Activated T-helper 2 cell treated with anti-CD3 and anti-CD28 coated beads, Interferon-gamma antibody, Interleukin-2, Interleukin-4, amounts not matched to agents 10 μg/mL and 5 μg/mL and 100 μg/mL, durations not matched to agents 14 hours and 24 hours and 36 hours (primary cell): ENCODE measurements at places on chromosomes 4 and X.

DNA sequence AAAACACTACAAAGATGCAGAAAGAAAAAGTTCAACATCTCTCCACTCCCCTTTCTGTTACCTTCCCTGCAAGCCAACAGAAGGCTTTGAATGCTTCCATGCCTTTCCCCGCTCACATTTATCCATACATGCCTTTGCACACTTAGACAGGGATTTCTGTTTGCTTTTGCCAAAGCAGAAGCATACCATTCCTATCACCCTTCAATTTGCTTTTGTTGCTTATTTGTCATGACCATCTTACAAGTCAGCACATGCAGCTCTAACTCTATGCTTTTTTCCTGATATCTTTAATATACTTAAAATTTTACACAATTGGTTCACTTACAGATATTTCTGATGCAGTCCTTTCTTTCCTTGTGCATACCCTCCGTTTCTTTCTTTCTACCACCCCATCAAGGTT, 169.6 kb downstream of the CORIN start:
- no peaks in the 10 kb centered on the region for H3K36me3 ChIP-seq
- H3K4me1 ChIP-seq, result peaks cover 2% of the 10 kb centered on the region
- H3K4me3 ChIP-seq, result no peak overlapping the region
- peaks cover 14% of the 10 kb centered on the region for H3K27me3 ChIP-seq
- DNase-seq, result no peak
- no peak overlapping the region for H3K27ac ChIP-seq

- H3K27me3 ChIP-seq, result peaks cover 31% of the 10 kb centered on the region
- H3K4me3 ChIP-seq, result no peak overlapping the region
- H3K4me1 ChIP-seq, result no peaks in the 10 kb centered on the region
- no peaks in the 10 kb centered on the region for H3K36me3 ChIP-seq
Measured at GRCh38 chrX:11670316-11670715, 4.6 kb upstream of the ARHGAP6 start.

DNA sequence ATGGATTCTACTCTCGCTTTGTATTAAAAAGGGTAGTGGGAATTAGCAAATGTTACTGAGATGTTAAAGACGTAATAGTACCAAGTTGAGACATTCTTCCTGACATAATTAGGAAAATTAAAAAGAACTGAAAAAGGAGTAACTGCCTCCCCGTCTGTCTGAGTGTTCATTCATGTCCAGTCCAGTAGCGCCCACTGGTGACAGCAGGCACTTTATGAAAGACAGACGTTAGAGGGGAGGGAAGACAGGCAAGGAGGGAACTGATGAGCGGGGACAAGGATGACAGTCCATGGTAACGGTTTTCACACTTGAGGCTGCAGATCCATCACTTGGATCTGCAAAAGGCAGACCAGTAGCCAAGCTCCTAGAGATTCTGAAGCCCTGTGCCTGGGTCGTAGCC, 326.7 kb downstream of the STK32B start:
- no peaks in the 10 kb centered on the region for H3K36me3 ChIP-seq
- no peak overlapping the region for H3K27ac ChIP-seq
- no peak for DNase-seq
- H3K4me1 ChIP-seq, result no peaks in the 10 kb centered on the region
- no peaks in the 10 kb centered on the region for H3K27me3 ChIP-seq

DNA sequence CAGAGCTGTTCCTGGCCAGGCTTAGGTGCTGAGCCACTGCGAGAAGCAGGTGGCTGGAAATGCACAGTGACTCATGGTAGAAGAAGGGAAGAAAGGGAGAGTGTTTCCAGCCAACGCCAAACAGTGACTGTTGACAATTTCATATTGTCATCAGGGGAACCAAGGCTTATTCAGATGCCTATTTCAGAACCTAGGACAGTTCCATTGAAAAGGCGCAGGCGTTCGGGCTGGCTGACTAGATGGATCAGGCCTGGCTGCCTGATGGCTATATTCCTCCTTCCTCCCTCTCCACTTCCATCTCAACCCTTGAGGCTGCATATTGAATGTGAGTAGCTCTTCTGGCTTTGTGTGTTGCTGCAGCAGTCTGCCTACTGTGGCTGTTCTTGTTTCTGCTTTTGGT, 73.0 kb upstream of the FRMPD4 start:
- H3K27me3 ChIP-seq, result no peaks in the 10 kb centered on the region
- no peak for DNase-seq
- no peak overlapping the region for H3K27ac ChIP-seq
- H3K4me3 ChIP-seq, result no peak overlapping the region
- no peaks in the 10 kb centered on the region for H3K4me1 ChIP-seq

GRCh38 chrX:124401696-124402095, 55.3 kb downstream of the SH2D1A start:
- DNase-seq, result no peak
- H3K4me3 ChIP-seq, result no peak overlapping the region
- H3K4me1 ChIP-seq, result peaks cover 18% of the 10 kb centered on the region
- no peaks in the 10 kb centered on the region for H3K27me3 ChIP-seq
- peaks cover 7% of the 10 kb centered on the region for H3K36me3 ChIP-seq
- H3K27ac ChIP-seq, result no peak overlapping the region

DNA sequence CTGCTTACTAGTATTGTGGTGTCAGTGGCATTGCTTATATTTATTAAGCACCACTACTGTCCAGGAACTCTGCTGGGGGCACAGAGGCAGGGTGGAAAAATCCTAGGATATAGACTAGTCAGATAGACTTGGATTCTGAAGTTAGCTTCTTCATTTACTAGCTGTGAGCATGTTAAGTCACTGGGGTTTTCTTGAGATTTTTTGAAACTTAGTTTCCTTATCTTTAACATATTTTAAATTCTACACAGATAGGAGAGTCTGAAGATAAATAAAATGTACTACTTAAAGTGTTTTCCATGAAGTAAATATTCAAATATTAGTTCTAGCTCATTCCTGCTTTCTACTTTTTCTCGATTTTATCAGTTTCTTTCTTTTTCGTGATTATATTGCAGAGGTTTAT, 196.9 kb upstream of the GRID2 start:
- no peaks in the 10 kb centered on the region for H3K4me1 ChIP-seq
- no peaks in the 10 kb centered on the region for H3K36me3 ChIP-seq
- DNase-seq, result no peak
- no peak overlapping the region for H3K27ac ChIP-seq
- no peaks in the 10 kb centered on the region for H3K27me3 ChIP-seq

DNA sequence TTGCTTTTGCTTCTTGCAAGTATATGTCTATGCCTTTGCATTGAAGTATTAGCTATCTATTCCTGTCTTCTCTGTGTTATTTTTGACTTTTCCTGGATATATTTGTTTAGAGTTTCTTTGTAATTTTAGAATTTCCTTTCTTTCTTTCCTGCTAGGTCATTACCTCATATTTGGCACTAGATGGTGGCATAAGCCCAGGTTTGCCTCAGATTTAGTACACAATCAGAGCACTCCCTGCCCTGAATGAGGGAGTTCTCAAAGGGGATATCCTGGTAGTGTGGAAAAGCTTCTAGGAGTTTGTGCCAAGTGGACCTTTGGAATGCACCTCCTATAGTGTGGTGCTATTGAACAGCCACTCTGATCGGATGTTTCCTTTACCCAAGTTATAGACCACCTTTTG, 181.6 kb downstream of the UGT8 start:
- H3K4me3 ChIP-seq, result no peak overlapping the region
- no peaks in the 10 kb centered on the region for H3K27me3 ChIP-seq
- H3K27ac ChIP-seq, result no peak overlapping the region
- H3K4me1 ChIP-seq, result no peaks in the 10 kb centered on the region
